ENCODE measurements at places on chromosomes 5 and 9.

GRCh38 chr5:151805414-151806223 is 33.9 kb downstream of the G3BP1 start:
- no peak for DNase-seq

GRCh38 chr5:124309241-124309980 is 437.0 kb downstream of the ZNF608 start:
- DNase-seq: no peak

DNA sequence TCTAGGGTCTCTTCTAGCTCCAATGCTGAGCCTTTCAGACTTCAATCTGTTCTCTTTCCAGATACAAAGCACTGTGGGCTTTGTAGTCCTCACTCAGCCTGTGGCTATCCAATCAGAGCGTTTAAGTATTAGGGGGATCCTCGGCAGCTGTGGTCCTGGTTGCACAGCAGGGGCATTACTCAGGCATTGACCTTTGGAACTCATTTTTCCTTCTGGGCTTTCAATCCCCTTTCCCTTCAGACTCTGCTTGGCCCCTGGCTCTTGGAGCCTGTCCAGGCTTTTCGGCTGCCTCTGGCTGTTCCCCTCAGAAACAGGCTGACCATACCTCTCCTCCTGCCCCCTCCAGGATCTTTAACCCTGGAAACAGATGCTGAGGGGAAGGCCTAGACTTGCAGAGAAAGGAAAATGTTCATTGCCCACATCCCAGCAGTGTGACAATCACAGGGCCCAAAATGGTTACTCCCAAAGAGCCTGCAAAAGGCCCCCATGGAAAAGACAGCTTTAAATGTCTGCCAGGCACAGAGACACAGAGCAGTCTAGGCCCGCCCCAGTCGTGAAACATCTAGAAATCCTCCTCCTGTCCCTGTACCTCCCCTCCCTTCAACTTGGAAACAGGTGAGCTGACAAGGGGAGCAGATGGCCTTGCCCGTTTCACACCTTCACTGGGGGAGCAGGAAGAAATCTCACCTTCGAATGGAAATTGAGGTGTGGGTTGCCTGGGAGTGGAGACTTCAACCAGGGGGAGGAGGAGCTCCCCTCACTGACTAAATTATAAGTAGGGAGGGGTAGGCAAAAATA is 13.7 kb downstream of the C1QTNF2 start:
- DNase-seq: no peak

- DNase-seq: no peak
Measured at GRCh38 chr5:85132269-85132668, 747.6 kb upstream of the EDIL3 start.

GRCh38 chr5:126852091-126852571 is 75.2 kb downstream of the LMNB1 start:
- DNase-seq: no peak

- DNase-seq: no peak
Measured at GRCh38 chr5:141180313-141180712, 1.9 kb upstream of the PCDHB16 start.

DNA sequence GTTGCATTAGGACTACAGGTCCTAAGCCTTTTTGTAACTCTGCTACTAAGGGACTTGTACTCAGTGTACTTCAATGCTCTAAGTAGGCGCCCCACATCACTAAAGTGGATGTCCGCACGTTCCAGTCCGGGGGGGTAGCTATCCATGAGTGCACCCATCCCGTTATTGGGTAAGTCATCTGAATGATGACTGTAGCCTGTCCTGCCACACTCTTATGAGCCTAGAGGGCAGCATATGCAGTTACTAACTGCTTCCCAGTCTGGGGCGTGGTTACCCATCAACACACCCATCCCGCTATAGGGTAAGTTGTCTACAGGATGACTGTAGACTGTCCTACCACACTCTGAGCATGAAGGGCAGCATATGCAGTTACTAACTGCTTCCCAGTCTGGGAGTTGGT is 1053.9 kb downstream of the PTPRD start:
- no peak for DNase-seq

DNA sequence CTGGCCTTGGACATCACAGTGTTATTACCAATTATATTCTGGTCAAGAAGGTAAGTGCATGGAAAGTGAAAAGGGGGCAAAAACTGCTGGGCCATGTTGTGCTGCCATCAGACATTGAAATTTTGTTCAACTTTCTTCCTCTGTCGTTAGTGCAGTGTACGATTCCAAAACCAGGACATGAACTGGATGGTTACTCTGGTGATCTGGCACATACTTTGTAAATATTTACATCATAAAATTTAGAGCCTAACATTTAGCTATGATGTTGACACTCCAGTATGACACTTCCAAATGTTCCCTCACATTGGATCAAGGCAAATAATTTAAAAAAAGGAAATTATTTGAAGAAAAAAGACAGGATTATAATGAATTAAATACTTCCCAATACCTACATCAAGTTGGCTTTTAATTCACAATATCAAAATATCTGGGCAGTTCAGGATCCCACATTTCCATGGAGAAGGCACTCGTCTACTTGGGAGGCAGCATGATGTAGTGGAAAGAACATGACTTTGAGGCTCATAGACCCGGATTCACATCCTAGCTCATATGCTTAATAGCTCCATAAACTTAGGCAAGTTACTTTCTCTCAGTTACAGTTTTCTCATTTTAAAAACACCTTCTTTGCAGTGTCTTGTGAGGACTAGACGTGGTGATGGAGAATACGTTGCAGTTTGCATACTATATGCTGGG is 342.5 kb upstream of the MPDZ start:
- DNase-seq: no peak

GRCh38 chr5:66540078-66540477 is 56.1 kb upstream of the MAST4 start:
- DNase-seq: no peak

All from stimulated activated naive CD4-positive, alpha-beta T cell treated with Interleukin-2 at 50 U/mL for 16 hours (primary cell).